ENCODE measurements at places on chromosomes 16 and 17. TPM values are rescaled to one million over a fixed set of nuclear protein-coding genes. Genes with fewer than 3 reads are reported as not detected.
A peak's percentile ranks its signal among the peaks of the same experiment; 100 is the strongest.

DNA sequence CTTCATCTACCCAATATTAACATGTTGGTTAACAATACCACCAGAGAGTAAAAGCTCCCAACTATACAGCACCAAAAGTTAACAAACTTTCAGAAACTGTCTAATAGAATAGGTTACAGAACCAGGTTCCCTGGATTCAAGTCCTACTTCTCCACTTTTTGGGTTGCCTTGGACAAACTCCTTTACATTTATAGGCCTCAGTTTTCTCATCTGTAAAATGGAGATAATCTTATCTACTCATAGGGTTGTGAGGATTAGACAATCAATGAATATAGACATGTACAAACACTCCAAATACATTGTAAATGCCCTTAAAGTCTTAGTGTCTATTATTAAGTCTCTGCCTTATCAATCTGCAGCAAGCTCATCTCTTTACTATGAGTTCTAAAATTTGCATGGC is 435.2 kb downstream of the ZFHX3 start:
- DNase-seq: no peak

- no peak for DNase-seq
Observed at GRCh38 chr16:85104821-85105391, 7.4 kb downstream of the CIBAR2 start.

GRCh38 chr16:3951861-3952736 is 71.6 kb upstream of the CREBBP start:
- no peak for DNase-seq

- DNase-seq: peak; percentile 66
Observed at GRCh38 chr17:66661411-66662256, 173.3 kb upstream of the CACNG5 start.

- DNase-seq: peak; percentile 76
Observed at GRCh38 chr16:57863434-57864160, 61.3 kb upstream of the KIFC3 start.

GRCh38 chr16:57959121-57959520 is 11.8 kb downstream of the CNGB1 start:
- DNase-seq: no peak

DNA sequence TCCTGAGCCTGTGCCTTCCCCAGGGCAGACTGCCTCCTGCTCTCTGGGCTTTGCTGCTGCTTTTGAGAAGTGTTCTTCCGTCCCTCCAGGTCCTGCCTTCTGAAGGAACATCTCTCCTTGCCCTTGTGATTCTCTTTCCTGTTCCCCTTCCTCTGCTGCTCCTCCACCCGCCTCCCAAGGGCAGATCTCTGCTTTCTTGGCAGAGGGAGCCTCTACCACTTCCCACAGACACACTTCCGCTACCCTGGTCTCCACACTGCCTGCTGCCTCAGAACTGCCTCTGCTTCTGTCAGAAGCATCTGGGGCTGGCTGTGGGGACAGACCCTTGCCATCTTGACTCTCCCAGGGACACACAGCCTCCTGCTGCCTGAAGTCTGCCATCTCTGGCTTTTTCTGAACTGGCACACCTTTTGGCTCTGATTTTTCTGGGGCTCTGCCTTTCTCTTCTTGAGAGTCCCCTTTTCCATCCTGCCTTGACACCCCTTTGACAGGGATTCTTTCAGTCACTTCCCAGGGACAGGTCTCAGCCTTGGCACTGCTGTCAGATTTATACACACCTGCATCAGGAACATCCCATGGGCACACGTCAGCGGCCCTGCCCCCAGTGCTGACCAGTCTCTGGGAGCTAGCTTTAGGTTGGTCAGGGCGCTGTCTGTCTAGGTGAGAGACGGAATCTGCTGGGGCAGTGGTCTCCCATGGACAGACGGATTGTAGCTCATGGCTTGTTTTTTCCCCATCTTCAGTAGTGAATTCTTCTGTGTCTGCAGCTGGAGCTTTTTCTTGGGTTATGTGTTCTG is 16.6 kb downstream of the GPR179 start:
- no peak for DNase-seq

- no peak for DNase-seq
Observed at GRCh38 chr16:2480948-2481347, 6.0 kb downstream of the TBC1D24 start.

- no peak for DNase-seq
Observed at GRCh38 chr17:22145605-22146178, 453.4 kb downstream of the KCNJ18 start.

DNA sequence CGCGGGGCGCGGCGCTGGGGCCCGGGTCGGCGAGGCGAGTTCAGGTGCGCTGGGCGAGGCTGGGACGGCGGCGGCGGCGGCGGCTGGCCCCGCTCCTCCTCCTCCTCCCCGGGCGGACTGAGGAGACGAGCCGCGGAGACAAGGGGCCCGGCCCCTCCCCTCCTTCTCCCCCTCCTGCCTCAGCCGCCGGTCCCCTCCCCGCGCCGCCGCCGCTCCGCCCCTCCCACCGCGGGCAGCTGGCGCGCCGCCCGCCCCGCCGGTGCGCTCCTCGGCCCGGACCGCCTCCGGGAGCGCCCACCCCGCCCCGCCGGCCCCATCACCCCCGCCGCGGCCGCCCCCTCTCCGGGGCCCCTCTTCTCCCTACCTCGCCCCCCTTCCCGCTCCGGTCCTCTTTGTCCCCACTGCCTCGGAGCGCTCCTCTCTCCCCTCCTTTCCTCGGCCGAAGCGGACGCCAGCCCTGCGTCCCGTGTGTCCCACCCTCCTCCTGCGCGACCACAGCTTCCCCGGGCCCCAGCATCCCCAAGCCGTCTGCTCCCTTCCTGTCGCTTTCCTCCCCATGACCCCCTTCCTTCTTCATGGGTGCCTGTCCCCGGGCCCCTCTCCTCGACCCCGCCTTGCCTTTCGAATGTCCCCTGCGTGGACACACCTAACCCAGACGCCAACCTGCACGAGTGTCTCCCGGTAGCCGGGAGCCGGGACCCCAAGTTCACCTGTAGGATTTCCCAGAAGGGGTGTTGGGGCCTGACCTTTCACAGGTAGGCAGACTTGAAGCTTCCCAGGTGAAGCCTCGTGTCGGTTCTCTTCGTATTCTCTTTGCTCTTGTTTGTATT is at the start of gene TOX3:
TOX3 (minus strand) TSS at position 140 of the 830 bp plus-strand sequence. CDS start 420 bp downstream, outside the sequence.
- no peak for DNase-seq

- DNase-seq: no peak
Observed at GRCh38 chr17:31740611-31741082, 118.4 kb downstream of the COPRS start.

DNA sequence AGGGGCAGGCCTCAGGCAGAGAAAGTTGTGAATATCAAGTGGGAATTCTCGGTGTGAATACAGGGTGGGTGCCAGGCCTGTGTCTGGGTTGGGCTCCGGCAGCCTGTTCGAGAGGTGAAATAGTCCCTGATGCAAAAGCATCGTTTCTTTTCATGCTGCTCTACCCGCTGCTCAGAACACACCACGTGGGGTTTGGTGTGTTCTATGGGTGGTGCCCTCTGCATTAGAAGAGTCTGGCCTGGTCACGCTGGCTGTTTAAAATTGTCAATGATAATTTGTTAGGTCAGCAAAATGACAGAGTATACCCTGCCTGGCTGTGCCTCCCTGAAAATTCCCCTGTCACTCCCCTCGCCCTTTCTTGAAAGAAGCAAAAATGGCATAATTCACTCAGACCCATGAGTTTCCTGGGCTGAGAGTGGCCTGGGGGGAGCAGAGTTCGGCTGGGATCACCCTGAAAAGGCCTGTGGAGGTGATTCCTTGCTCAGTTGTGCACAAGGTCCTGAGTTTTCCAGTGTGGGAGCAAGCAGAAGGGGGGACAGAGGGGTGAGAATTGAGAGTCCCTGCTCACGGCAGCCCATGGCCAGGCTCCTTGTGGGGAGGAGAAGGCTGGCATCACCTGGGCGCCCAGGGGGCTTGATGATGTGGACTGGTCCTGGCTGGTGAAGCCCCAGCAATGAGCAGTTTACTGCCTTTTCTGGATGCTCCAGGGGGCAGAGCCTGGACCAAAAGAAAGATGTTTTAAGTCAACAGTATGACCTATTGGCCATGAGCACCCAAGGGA is 3.2 kb downstream of the CACNG5 start:
- no peak for DNase-seq

Gene CCL1
- not detected for polyA plus RNA-seq

Gene CCDC78
- 0.50 TPM for polyA plus RNA-seq

Gene CRISPLD2
- polyA plus RNA-seq: 0.14 TPM

Gene TEX14
- 0.02 TPM for polyA plus RNA-seq

Gene FBXL16
- polyA plus RNA-seq: 0.18 TPM

Gene SBK1
- 0.19 TPM for polyA plus RNA-seq
